ENCODE measurements at places on chromosomes 5 and 9.

GRCh38 chr9:136013524-136014034 is 52.4 kb upstream of the UBAC1 start:
- no peak for DNase-seq

GRCh38 chr9:81953096-81953495 is 9.8 kb downstream of the SPATA31D3 start:
- no peak for DNase-seq

- no peak for DNase-seq
Measured at GRCh38 chr9:35948901-35949318, 9.0 kb downstream of the OR2S2 start.

- DNase-seq = no peak
Measured at GRCh38 chr9:23081377-23081776, 634.8 kb downstream of the DMRTA1 start.

- DNase-seq = no peak
Measured at GRCh38 chr5:113255105-113255504, 179.7 kb downstream of the TSSK1B start.

DNA sequence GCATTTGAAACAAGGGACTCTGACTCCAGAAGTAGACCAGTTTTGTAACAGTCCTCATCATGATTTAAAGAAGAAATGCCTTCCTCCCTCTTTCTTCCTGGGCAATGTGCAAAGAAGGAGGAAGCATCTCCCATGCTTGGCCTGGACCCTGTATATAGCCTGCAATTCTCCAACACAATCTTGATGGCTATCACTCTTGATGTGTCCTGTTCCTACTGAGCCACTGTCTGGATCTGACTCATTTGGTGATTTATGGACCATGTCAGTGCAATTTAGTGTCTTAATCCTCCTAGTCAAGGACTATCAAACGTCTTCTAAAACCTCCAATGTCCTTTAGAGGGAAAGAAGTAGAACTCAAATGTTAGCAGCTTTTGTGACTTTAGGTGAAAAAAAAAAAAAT is 697.3 kb downstream of the TLR4 start:
- no peak for DNase-seq

DNA sequence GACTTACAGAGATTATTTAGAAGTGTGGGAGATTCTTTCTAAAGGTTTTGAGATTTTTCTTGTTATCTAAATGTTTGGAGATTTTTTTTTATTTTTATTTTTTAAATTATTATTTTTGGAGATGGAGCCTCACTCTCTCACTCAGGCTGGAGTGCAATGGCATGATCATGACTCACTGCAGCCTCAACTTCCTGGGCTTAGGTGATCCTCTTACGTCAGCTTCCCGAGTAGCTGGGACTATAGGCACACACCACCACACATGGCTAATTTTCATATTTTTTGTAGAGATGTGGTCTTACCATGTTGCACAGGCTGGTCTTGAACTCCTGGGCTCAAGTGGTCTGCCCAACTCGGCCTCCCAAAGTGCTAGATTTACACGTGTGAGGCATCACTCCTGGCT is 694.5 kb downstream of the TLE1 start:
- no peak for DNase-seq

- DNase-seq = no peak
Measured at GRCh38 chr5:181283347-181283746, 22.4 kb upstream of the TRIM52 start.

- DNase-seq = no peak
Measured at GRCh38 chr5:16930496-16930895, 5.6 kb downstream of the MYO10 start.

GRCh38 chr9:366620-367019 is 152.0 kb downstream of the DOCK8 start:
- DNase-seq = no peak

DNA sequence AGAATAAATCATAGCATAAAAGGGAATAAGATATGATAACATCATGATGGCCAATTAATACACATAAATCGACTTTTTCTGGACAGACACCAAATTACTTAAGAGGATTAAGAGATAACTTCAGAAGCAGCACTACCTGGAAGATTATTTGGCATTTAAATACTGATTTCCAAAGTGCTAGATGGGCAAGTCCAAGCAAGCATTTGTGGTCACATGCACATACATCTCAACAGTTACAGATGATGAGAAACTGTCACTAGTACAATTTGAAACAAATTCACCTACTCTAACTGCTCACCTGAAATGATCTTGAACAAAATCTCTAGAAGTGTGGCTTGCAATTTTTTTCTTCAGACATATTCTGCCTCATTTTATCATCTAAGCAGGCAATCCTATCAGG is 26.8 kb upstream of the RASGEF1C start:
- DNase-seq = no peak

GRCh38 chr9:136865041-136865767 is 904 bp downstream of the EDF1 start:
- DNase-seq = no peak

DNA sequence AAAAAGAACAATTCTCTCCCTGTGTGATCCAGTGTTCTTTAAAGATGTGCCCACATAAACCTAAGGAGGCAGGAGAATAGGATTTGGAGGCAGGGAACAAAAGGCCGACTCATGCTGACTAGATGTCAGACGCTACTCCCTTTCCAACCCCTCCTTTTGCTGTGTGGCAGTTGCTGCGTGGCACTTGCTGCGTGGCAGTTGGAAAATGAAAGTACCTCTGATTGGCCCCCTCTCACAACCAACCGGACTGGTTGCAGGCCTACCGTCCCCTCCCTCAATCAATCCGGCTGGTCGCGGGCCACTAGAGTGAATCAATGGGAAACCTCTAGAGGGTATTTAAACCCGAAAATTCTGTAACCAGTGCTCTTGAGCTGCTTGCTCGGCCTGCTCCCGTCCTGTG is 551.0 kb downstream of the KIF4B start:
- DNase-seq = no peak

GRCh38 chr5:149448831-149449714 is 70.0 kb upstream of the IL17B start:
- no peak for DNase-seq

GRCh38 chr5:129377504-129377903 is 82.6 kb upstream of the ADAMTS19 start:
- DNase-seq = no peak

DNA sequence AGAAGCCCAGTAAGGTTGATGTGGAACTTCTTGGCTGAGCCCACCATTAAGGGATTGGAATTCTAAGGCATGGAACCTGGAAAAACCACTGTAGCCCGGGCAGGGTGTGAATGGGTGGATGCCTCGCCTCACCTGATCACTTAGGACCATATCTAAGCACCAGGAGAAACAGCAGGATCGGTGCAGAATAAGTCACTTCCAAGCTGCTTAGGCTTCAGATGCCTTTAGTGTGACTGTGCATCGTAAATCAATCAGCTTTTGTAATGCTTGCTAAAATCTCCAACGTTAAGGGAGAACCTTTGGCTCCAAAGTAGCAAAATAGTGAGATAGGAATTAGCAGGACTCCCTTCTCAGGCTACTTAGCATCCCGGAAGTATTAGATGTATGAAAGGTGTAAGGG is 103.9 kb upstream of the MEGF10 start:
- no peak for DNase-seq

DNA sequence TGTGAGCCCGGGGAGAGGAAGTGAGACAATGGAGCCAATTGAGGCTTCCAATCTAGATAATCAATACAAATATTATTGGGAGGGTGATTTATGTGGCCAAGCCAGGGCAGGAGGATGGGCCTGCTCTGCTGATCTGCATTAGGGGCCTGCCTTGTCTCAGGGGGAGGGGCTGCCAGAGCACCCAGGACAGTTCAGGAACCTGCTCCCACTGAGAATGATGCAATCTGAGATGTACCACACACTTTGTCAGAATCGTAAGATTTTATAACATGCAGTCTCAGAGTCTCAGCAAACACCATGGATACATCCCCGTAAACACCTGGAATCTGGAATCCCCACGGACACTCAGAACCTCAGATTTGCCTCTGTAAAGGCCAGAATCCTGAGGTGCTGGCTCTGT is 19.3 kb downstream of the FGF18 start:
- no peak for DNase-seq

GRCh38 chr9:125867751-125868415 is 120.7 kb downstream of the PBX3 start:
- no peak for DNase-seq

DNA sequence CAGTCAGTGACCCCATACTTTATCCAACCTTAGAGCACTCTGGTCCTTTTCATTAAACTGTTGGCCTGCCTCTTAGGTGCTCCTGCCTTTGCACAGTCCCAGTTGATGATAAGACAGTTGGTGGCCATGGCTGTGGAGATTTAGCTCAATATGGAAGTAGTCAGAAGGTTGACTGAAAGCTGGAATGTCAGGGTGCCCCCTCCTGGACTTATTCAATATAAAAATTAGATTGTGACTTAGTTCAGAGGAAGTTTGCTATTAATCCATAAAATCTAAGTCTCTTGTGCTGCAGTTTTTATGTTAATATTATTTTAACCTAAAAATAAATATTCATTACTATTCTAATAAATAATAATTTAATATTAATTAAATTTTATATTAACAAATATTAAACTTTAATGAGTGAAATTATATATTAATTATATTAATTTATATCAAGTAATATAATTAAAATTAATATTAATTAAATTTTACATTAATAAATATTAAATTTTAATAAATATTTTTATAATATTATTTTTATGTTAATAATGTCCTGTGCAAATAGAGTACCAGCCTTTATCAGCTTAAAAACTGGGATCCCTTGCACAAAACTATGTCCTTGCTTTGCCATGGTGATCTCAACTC is 77.7 kb upstream of the ADAMTSL1 start:
- DNase-seq = no peak

DNA sequence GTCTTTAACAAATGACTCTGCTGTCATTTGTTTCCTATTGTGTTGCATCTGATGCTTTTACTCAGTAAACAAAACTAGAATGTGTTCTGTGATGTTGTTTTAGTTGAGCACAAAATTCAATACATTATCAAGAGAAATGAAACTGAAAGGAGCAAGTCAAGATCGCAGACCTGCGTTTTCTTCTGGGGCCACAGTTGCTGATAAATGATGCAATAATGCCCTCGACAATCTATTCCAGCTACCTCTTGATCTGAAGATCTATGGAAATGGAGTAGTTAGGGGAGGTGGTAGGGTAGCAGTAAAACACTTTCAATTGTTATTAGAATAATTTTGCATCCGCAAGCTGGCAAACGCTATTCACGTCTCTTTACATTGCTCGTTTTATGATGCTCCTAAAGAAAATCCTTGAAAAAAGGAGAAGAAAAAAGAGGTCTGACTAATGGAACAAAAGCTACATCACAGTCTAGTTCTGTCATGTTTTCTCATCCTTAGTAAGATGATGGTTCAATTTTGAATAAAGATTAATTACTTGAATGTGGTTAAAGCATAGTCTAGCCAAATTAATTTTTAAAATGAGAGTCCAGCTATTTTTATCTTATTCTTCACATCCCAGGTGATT is 1.6 kb downstream of the ZNF366 start:
- DNase-seq = no peak

DNA sequence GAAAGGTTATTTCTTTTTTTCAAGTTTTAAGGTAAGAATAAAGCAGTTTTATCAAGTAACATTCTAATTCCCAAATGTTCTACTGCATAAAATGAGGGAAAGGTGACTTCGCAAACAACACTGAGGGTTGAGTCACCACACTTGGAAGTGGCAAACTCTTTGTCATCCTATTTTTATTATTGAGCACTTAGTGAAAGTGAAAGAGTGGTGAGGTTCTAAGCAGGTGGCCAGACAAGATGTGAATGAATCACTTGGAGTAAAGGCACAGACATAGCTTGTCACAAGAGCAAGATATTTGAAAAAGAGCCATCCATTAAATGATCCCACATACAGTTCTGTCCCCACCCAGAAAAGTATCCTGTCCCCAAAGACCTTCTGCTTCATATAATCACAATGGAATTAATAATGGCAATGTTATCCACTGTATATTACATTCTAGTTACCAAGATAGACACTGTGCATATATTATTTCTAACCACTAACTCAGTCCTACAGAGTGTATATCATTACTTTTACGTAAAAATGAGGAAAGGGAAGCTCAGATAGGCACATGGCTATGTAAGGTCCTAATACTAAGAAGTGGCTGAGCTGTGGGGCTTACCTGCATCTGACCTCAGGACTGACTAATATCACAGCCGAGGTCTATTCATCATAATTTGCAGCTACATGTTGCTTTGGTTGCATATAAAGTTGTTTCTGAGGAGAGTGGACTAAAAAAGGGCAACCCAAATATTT is 730.4 kb upstream of the MEF2C start:
- no peak for DNase-seq

- no peak for DNase-seq
Measured at GRCh38 chr5:56848206-56848605, 32.9 kb downstream of the MAP3K1 start.

- no peak for DNase-seq
Measured at GRCh38 chr5:112646139-112646936, 91.3 kb upstream of the APC start.

GRCh38 chr5:126542441-126542840 is 52.6 kb downstream of the ALDH7A1 start:
- DNase-seq = no peak

DNA sequence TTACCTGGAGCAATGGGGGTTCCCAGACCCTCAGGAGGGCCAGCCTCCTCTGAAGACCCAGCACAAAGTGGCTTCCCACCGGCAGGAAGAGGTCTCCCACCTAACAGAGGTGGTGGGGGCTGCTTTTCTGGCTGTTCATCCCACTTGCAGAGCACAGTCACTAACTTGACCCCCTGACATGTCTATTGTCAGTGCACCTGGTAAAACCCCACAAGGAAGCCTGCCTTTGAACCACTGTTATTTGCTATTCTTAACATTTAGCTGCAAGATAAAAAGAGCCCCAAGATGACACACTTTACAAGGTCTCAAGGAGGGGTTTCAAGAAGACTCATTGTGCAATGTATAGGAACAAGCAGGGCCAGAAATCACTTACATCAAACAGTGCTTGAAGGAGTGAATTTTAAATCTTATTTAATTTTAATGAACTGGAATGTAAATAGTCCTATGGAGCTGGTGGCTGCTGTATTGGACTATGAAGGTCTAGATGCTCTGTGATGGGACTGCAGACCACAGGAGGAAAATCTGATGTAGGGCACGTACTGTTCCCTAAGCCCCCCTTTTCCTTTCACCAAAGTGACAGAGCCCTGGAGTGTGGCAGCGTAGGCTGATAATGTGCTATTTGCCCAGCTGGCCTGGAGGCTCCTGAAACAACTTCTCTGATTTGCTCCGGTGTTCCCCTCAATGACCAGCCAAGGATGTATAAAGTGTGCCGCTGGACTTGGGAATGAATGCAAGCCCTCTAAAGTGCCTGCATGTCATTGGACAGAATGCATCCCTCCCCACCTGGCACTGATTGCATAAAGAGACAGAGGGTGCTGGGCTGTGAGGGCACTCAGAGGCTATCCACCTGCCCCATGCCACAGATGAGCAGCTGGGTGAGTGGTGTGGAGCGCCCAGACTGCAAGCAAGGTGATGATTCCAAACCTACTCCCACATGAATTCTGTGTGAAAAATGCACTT is 80.2 kb downstream of the PTPN3 start:
- DNase-seq = no peak
